ENCODE measurements at places on chromosomes 4 and X.

DNA sequence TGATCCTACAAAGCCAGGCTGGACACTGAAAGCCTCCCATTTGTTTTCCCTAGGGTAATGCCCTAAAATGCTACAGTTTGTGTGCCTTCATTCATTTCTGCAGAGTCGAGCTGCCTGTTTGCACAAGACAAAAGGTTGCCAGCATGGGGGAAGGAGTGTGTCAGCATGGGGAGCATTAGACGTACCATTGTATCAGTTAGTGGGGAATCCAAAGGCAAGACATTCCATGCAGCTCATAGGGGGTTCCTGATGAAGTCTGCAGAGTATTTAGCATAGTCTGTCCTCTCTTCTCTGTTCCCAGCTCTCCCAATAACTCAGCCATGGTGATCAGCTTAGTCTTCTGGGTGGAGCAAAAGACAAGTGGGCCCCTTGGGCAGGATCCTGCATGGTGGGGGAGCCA lies 276.9 kb upstream of the PCDH7 start:
- no peak for DNase-seq

GRCh38 chr4:86481440-86481839 lies 112.7 kb upstream of the PTPN13 start:
- no peak for DNase-seq

DNA sequence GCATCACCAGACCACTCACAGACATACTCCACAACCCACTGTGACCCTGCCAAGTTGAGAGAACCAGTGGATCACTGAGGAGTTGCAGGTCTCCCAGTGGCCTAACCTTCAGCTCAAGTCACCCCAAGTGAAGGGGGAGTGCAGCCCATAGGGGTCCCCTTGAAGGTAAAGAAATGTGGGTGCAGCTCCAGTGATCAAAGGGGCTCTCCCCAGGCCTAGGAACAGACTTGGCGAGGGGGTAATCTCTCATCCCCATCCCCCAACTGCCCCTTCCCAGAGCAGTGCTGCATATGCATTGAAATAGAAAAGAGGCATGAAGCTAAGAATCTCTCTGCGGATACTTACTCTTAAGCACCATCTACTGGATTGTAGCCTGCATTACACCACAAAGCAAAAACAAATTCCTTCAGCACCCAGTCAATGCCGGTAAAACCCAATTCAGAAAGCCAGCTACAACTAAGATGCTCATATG lies 27.0 kb downstream of the MAGEE1 start:
- DNase-seq = peak; percentile 16

- DNase-seq = peak; percentile 26
Observed at GRCh38 chr4:182918791-182919302, 1.7 kb upstream of the DCTD start.

- DNase-seq = no peak
Observed at GRCh38 chrX:107272431-107272921, 66.1 kb downstream of the DNAAF6 start.

- DNase-seq = no peak
Observed at GRCh38 chr4:2725380-2725779, 30.8 kb downstream of the TNIP2 start.

DNA sequence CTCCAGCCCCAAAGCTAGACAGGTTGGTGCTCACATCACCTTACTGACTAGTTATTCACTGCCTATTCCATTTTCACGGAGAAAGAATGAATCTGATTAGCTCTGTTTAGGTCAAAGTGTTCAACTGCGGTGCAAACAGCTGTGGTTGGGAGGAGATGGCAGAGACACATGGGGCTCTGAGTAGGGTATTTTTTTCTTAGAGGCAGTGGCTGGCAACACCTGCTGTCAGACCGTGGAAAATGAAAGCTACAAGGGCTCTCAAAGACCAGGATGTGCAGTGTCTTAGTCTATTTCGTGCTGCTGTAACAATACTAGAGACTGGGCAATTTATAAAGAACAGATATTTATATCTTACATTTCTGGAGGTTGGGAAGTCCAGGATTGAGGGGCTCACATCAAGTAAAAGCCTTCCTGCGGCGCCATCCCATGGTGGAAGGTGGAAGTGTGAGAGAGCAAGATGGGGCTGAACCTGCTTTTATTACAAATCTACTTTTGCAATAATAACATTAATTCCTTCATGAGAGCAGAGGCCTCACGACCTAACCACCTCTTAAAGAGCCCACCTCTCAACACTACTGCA lies 10.6 kb downstream of the NYX start:
- peak; percentile 22 for DNase-seq

GRCh38 chr4:16729336-16729735 lies 169.1 kb downstream of the LDB2 start:
- no peak for DNase-seq
